Mesothelial cell of epicardium (in vitro differentiated cells): ENCODE measurements at places on chromosomes 11 and 22. TPM values are rescaled to one million over a fixed set of nuclear protein-coding genes. Genes with fewer than 3 reads are reported as not detected.

DNA sequence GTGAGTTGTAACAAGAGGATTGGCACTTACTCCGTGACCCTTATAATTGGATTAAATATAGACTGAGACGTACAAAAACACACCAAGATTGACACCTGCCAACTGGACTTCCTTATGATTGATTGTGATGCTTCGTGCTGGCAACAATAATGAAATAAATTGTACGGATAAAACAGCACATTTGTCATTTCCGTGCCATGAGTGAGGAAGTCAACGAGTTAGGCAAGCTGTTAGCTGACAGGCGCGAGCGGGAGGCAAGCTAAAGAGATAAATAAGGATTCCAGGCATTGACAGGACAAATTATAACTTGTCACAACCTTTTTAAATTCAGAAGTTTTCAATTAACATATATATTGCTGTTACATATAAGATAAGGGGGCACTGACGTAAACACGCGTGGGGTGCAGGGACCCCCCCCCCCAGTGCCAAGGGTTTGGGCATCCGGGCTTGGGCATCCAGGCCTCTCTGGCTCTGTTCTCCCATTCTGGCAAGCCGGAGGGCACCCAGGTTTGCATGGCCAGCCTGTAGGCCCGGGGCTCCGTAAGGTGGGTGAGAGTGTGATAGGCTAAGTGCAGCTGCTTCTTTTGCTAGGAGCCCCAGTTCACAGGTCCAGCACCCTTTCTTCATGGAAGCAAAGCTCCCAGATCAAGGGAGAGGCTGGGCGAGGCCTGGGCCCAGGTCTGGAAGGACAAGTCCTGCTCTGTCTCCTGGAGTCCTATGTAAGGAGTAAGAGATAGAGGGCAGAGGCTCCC is 11.2 kb upstream of the PAX6 start:
- no peak for DNase-seq

Gene SLC25A18
- total RNA-seq: 0.35 to 0.60 TPM (median 0.54 TPM) in 3 replicates

- DNase-seq: no peak
Measured at GRCh38 chr11:57599381-57599780, 1.9 kb downstream of the SERPING1 start.

GRCh38 chr11:42657169-42657568 is 654.6 kb upstream of the API5 start:
- DNase-seq: no peak

Gene GGT5
- total RNA-seq: 2.9 to 4.1 TPM (median 3.6 TPM) in 3 replicates

Gene PHOX2A
- total RNA-seq: not detected in 3 replicates

GRCh38 chr22:49168219-49168813 is 659.4 kb downstream of the BRD1 start:
- DNase-seq: no peak

DNA sequence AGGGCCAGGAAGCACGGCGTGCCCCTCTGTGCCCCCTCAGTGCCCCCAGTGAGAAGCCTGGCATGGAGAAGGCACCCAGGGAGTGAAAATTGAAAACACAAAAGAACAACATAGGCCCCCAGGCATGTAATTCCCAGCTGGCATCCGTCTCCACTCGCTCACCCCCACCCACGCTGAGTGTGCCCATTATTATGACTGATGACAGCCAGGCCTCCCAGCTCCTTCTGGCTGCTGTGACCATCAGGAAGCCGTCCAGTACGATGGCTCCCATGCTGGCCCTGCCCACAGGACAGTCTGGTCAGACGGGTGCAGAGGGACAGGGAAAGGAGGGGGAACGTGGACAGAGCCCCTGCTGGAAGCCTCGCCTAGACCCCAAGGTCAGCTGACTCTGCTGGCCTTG is 30.1 kb downstream of the ELFN2 start:
- DNase-seq: no peak

DNA sequence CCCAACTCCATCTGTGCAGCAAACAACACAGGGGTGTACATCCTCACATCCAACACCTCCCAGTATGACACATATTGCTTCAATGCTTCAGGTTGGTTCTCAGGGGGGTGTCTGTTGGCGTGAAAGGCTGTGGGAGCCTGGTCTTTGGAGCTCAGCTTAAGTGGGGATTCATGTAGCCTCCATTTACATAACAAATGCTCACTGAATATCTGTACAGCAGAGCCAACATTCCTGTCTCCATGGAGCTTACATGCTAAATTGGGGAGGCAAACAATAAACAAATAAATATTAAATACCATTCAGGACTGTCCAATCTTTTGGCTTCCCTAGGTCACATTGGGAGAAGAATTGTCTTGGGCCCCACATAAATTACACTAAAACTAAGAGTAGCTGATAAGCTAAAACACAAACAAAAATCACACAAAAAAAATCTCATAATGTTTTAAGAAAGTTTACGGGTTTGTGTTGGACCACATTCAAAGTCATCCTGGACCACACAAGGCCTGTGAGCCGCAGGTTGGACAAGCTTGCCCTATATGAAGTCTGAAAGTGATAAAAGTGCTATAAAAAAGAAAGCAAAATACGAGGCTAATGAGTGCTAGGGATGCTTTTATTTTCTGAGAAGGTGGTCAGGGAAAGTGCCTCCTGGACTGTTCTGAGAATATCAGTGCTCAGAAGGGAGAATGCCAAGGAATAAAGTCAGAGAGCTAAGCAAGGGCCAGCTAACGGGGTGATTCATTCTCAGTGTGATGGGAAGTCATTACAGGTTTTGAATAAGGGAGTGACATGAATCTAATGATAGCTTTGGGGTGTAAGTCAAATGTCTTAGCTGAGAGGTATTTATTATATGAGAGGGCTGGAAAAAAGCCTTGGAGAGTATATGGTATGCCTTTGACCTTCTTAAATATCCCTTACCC is 41.6 kb downstream of the CD44 start:
- no peak for DNase-seq

DNA sequence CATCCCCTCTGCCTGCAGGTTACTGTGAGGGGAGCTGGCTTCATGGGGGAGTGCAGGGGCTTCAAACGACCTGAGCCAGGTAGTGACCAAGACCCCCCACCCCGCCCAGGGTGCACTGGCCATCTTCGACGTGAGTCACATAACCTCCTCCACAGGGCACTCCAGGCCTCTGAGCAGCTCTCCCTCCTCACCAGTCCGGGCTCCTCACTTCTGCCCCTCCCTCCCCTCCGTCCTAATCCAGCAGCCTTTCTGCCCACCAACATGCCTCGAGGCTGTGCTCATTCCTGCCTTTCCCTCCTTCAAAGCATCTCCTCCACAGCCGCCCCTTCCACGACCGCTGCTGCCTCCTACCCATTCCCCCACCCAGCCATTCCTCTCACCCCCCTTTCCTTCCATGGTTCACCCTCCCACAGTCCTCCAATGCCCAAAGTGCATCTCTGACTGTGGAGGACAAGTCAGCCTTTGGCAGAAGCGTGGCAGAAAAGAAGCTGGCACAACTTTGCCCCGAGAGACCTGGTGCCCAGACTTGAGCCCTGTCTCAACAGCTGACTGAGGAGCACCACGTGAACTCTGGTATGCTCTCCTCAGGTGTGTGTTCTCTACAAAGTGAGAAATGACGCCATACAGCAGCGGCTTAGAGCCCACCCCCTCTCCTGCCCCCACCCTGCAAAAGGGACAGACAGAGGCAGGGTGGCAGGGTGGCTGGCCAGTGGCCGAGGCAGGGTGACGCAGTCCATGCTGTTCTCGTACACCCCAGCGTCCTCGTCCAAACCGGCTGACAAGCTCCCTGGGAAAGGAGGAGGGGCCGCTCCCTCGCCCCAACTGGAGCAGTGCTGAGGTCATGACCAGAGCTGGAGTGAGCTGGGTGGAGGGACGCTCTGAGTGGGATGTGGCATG is 30.4 kb downstream of the OPCML start:
- DNase-seq: no peak

Gene GAB4
- total RNA-seq: not detected in 3 replicates

Gene TBX10
- total RNA-seq: not detected in 3 replicates

DNA sequence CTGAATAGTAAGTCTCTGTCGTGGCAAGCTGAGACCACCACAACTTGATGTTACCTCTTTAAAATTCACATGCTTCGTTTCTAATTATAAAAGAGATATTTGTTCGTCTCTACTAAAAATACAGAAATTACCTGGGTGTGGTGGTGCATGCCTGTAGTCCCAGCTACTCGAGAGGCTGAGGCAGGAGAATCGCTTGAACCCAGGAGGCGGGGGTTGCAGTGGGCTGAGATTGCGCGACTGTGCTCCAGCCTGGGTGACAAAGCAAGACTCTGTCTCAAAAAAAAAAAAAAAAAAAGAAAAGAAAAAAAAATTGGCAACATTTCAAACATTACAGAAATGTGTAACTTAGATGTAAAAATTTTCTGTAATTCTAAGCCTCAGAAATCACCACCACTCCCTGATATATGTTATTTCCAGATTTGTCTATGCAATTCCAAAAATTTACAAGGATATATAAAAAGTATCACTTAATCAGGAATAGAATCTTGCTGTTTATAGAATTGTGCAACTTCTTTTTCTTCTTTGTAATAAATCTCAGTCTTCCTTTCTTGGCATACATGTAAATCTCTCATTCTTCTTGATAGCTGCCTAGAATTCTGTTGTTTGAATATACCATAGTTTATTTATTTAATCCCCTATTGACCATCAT is 37.3 kb downstream of the C11orf96 start:
- DNase-seq: no peak

GRCh38 chr22:39183991-39184585 is 31.6 kb upstream of the CBX7 start:
- no peak for DNase-seq

GRCh38 chr11:48134221-48134922 is 82.2 kb upstream of the OR4B1 start:
- DNase-seq: no peak

- DNase-seq: no peak
Measured at GRCh38 chr11:26587073-26587472, 15.0 kb upstream of the MUC15 start.

DNA sequence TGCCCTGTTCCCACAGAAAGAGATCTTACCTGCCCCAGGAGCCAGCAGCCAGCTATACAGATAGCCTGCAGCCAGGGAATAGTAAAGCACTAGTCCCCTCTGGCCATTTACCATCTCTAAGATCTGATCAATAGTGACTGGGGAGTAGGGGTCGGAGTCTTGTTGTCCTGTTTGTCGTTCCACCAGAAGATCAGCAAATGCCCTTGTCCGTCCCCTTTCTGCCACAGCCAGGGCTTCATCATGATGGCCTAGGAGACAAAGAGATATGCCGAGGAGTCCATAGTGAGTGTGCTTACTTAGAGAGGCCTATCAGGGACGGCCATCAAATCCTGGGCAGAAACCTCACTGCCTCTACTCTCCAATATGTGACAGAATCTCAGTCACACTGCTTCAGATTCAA is 177.1 kb upstream of the PITPNB start:
- no peak for DNase-seq

Gene GPR83
- total RNA-seq: 0.09 to 0.18 TPM (median 0.11 TPM) in 3 replicates

- peak; percentile 75 for DNase-seq
Measured at GRCh38 chr11:34358258-34358727, 483 bp upstream of the ABTB2 start.

Gene CATSPER1
- not detected in 3 replicates for total RNA-seq

- DNase-seq: no peak
Measured at GRCh38 chr11:48051217-48051830, 71.0 kb downstream of the PTPRJ start.

Gene TNNT3
- 15.2 to 19.0 TPM (median 18.0 TPM) in 3 replicates for total RNA-seq

DNA sequence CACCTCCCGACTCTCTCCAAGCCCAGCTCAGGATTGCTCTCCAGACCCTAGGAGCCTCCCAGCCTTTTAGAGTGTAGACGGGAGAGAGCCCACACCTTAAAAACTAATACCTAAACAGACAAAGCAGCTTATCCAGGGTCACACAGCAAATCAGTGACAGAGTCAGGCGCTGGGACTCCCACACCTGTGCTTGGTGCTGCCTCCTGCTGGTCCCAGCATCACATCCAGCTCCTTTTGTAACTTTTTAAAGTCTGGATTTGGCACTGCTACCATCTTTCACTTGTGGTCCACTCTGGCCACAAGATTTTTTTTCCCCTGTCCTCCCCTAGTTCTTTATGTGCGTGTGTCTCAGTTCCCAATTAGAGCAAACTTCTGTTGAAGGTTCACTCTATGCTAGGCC is 4.7 kb downstream of the ANO1 start:
- DNase-seq: no peak

- no peak for DNase-seq
Measured at GRCh38 chr11:119337581-119338317, 2.9 kb downstream of the C1QTNF5 start.

- DNase-seq: no peak
Measured at GRCh38 chr11:2699185-2699530, 636 bp downstream of the KCNQ1OT1 start.

DNA sequence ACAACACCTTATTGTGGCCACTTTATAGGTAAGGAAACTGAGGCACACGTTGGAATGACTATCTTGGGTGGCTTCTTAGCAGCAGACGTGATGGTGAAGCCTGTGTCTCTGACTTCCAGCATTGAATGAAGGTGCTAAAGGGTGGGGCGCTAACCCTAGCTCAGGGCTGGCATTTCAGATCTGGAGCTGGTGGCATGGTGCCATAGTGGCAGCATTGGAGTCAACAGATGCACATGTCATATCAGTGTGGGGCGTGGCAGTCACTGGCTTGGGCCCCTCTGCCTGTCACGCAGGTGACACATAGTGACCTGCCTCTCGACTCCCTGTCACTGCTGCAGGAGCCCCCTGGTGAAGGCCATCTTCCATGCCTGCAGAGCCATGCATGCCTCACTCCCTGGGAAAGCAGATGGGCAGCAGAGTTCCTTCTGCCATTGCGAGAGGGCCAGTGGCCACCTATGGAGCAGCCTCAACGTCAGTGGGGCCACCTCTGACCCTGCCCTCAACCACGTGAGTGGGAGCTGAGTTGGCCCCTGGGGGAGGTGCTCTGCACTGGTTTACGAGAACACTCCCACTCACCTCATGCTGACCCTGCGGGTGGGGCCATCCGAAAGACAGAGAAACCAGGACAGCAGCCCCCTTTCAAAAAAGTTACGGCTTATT is 14.8 kb downstream of the SHISA8 start:
- no peak for DNase-seq

- no peak for DNase-seq
Measured at GRCh38 chr22:29344137-29344536, 28.6 kb upstream of the RASL10A start.

GRCh38 chr11:63906585-63906984 is 10.4 kb downstream of the RCOR2 start:
- no peak for DNase-seq

DNA sequence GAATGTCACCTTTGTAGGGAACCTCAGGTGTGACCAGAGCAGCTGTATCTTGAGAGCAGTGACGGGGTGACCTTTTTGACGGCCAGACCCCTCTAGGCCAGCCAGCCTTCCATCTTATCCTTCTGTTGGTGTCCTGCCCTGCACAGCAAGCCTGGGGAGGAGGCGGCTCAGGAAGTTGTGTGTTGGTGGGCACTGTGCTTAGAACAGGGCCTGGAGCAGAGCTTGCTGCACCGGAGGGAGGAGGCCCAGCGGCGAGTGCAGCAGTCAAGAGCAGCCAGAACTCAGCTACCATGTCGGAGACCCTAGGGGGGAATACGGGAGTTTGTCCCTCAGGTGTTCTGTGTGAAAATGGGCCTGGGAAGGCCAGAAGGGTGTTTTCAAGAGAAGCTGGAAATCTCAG is 129.4 kb downstream of the OSBP2 start:
- DNase-seq: no peak

GRCh38 chr11:101010899-101011298 is 118.7 kb downstream of the PGR start:
- no peak for DNase-seq

Gene HPX
- 5.2 to 9.9 TPM (median 9.5 TPM) in 3 replicates for total RNA-seq

Gene MUC6
- total RNA-seq: not detected in 3 replicates

GRCh38 chr11:130908770-130909625 is 7.3 kb downstream of the SNX19 start:
- DNase-seq: no peak

Gene OR52A1
- total RNA-seq: 0.02 TPM in 2 of 3 replicates, not detected in the other

Gene C11orf87
- 0.80 to 0.88 TPM (median 0.86 TPM) in 3 replicates for total RNA-seq
